Frontal cortex (tissue), 4 donors: ENCODE measurements at places on chromosomes 12 and 14. TPM values are rescaled to one million over a fixed set of nuclear protein-coding genes. Genes with fewer than 3 reads are reported as not detected.

DNA sequence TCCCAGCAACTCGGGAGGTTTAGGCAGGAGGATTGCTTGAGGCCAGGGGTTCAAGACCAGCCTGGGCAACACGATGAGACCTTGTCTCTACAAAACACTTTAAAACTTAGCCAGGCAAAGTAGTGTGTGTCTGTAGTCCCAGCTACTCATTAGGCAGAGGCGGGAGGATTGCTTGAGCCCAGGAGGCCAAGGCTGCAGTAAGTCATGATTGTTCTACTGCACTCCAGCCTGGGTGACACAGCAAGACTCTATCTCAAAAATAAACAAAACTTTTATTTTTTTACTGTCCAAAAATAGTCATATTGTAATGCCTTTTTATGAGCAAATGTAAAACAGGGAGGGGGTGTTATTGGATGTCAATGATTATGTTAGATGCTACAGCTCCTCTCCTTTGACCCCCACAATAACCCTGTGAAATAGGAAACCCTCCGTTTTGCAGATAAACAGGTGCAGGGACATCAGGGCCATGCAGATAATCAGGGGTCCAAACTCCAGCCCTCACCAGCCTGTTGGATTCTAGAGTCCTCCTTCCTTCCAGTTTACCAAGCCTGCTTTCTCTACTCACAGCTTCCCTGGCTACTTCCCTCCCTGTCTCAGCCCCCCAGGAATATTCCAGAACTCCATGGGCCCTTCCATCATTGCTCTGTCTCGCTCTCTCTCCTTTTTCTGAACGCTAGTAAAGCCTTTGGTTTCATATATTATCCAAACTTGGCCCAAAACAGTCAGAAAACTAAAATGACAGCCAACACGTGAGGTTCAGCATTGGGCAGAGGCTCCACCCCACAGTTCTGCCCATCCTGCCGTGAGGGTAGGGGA, 5.9 kb upstream of the FBLN5 start:
- no peak for DNase-seq

- no peak for DNase-seq
Measured at GRCh38 chr12:50047693-50048250, 9.6 kb upstream of the ASIC1 start.

The CLEC9A gene
- not detected for total RNA-seq

The LRTM2 gene
- total RNA-seq, result 1.6 TPM

DNA sequence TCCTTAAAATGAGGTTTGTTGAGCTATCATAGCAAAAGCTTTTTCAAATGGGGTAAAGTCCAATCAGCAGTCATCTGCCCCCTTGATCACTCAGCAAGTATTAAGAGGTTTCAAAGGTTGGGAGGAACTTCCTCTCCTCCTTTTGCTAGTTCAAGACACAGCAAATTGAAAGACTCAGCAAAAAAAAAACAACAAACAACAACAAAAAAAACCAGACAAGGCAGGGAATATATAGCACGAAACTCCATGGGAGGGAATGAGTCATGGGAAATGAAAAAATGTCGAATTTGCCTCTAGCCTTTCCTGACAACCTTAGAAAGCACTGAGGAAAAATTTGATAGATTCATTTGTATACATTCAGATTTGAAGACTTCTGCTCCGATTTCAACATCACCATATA, 1.6 kb upstream of the SLC7A8 start:
- no peak for DNase-seq

The ERC1 gene
- total RNA-seq, result 128 TPM

GRCh38 chr12:31205054-31205453, 120.9 kb downstream of the SINHCAF start:
- no peak for DNase-seq

DNA sequence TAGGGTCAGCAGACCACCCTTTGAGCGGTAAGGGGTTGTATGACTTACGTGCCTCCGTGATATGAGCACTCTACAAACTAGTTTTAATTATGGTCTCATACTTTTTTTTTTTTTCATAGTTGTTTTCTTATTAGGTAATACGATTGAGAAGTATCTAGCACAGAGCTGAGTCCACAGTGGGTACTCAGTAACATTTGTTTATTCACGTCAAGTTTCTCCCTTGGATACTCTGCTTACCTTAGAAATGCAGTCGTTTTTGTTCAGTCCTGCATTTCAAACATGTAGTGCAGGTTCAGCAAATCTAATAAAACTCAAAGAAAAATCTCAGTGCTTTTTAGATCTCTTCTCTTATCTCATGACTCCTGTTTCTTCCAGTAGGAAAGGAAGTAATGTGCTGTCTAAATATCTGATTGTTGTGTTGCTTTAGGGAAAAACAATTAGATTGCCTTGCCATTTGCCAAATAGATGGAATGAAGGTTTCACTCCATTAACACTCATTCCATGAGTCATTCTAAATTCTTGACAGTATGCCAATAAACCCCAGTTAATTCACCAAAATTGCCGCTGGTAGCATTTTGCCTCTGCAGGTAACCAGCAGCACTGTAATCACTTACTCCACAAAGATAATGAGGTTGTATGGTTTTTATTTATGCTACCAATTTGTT, 118.9 kb downstream of the PTCSC3 start:
- DNase-seq, result no peak

DNA sequence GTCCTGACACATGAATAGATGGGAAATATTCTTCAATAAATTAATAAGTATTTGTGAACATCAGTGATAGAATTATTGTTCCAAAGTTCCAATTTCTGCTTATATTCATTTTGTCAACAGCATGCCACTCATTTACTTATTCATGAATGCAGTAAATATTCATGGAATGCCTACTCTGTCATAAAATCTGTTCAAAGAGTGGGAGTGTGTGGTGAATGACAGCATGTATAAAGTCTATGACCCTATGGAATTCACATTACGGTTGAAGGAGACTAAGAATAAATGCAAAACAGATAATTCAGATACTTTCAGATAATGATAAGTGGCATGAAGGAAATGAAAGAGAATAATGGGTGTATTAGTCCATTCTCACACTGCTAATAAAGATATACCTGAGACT, 494.7 kb downstream of the NRXN3 start:
- DNase-seq, result no peak

The NEDD1 gene
- total RNA-seq, result 13.9 TPM

The ZBTB39 gene
- total RNA-seq, result 8.2 TPM

DNA sequence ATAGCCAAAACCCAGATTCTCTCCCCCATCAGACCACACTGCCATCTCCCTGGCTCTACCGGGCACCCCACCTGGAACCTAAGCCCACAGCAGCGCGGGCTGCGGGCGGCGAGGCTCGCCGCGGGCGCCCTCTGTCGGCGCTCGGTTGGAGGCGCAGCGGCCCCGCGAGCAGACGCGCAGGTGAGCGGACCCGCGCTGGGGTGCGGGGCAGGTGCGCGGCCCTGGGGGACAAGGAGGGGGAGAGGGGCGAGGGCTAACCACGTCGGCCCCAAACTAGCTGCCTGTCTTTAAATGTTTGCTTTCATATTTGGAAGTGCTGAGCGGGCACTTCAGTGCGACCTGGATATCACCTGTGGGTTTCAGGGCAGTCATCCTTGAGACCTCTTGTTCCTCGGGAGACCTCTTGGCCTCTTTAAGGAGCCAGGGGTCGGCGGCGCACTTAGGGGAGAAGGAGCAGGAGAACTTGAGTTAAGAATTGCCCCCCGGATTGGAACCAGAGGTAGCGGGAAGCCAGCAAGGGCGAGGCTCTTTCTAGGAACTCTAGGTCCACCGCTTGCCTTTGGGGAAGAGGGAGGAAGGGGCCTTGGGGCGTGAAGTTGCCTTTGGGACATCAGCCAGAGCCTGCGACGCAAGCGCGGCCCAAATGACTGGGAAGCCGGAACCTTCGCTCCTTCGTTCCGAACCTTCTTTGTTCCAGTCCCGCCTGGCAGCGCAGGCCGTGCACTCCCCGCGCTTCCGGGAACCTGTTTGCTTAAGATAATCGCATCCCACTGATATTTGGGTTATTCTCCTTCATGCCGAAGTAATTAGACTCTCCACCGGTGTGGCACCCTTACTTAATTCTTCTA, 78.7 kb downstream of the NEDD1 start:
- DNase-seq, result peak; percentile 32

- DNase-seq, result no peak
Measured at GRCh38 chr12:77615332-77615731, 215.4 kb upstream of the NAV3 start.

- DNase-seq, result no peak
Measured at GRCh38 chr12:12068751-12069150, 2.0 kb upstream of the BCL2L14 start.

- no peak for DNase-seq
Measured at GRCh38 chr12:103691063-103691462, 104.0 kb downstream of the STAB2 start.

DNA sequence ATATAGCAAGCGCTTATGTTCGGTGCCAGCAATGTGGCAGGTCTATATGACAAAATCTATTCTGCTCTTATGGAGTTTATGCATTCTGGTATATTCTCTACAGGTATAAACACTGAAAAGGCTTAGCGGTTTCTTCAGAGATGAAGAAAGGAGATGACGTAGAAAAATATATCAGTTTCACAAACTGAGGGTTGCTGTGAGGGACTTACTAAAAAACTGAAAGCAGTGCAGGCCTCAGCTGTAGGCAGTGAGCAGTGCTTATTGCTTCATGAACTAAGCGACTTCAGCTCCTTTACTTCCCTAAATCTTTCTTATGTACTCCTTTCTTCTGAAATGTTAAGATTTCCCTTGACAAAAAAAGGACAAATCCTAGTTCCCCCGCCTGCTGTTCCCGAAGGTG, 4.5 kb downstream of the DDX47 start:
- no peak for DNase-seq

The SERPINA10 gene
- total RNA-seq, result not detected

GRCh38 chr14:82850576-82850975, 1316.9 kb upstream of the SEL1L start:
- DNase-seq, result no peak

DNA sequence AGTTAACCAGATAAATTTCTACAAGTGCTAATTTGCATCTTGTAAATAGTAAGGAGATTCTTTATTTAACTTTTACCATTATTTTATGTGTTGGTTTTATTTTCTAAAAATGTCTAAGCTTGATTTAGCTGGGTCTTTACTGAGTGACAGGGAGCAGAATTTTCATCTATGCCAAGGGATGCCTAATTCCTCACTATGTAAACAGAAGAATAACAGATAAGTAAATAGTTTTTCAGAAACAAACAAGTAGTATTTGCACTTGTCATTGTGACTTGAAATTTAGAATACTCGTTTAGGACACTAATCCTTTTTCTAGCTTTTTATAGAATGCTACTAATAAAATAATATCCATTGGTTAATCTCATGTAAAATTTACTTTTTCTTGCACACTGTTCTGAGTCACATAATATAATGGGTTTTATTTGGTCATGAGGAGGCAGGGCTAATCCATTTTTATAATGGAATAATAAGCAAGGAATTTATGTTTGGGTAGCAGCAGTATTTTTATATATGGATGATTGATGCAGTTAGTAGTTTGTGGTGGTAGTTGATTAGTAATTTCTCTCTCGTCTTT, 746.5 kb downstream of the SLC6A15 start:
- no peak for DNase-seq

The SLC17A8 gene
- 11.0 TPM for total RNA-seq

- DNase-seq, result no peak
Measured at GRCh38 chr14:49986343-49987014, 93.6 kb downstream of the ARF6 start.

DNA sequence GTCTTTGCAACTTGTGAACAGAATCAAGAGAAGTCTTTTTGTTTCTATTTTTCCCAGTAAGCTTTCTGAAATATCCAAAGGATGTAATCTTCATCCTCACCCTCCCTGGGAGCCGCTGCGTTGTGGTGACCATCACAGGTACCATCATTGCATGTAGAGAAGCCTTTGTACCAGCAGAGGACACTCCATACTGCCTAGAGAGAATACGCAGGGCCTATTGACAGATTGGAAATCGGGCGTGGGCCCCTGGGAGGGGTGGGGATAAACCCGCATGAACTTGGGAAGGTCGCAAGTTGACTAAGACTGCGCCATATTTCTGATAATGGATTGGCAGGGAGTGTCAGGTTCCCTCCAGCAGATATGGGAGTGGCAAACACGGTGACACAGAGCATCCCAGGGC, 12.7 kb downstream of the KRT1 start:
- no peak for DNase-seq

DNA sequence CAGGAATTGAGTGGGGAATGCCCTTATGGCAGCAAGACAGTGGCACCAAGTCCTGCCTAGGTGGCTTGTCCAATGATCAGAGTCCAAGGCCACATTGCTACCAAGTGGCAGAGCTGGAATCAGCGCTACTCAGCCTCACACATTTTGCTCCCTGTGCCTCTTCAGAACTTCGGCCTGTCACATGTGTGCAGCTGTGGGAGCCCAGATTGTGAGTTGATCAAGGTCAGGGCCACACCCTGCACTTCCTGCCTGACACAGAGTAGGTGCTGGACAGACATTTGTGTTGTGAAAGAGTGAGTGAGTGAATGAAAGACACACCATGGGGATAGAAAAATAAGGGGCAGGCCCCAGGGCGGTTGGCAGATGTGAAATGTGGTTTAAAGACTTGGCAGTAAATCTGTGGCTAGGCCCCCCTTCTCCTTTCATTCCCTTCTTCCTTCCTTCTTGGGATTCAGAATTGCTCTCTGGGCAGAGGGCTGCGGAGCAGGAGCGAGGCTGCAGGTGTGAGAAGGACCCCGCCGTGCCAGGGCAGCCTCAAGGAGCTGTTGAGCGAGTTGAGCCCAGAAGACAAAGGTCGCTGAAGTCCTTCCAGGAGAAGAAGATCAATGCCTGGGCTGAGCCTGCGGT, 83.5 kb downstream of the SLC25A47 start:
- DNase-seq, result no peak

DNA sequence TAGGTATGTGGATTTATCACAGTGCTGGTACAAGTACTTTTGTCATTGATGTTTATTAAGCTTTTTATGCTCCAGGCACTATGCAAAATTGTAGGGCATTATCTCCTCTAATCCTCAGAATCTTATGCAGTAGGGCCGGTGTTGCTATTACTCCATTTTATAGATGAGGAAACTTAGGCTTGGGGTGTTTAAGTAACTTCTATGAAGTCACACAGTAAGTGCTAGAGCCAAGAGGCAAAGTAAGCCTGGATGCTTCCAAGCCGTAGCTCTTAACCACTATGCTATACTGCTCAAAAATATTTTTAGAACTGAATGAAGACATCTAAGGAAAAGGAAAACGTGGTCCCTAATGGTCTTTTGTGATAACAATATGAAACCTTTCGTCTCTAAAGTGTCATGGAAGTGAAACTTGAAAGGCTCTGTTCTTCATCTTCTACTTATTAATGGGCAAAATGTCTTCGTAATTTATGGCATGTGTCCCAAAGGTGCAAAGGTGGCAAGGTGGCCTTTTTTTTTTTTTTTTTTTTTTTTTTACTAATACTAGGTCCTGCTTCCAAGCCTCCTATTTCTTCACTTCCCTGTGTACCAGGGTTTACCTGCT, 85.2 kb downstream of the ETV6 start:
- no peak for DNase-seq

The KLRD1 gene
- under 0.01 TPM for total RNA-seq

GRCh38 chr14:71487941-71488340, 444.3 kb upstream of the RGS6 start:
- no peak for DNase-seq
